ENCODE measurements at places on chromosomes 3 and 15.

DNA sequence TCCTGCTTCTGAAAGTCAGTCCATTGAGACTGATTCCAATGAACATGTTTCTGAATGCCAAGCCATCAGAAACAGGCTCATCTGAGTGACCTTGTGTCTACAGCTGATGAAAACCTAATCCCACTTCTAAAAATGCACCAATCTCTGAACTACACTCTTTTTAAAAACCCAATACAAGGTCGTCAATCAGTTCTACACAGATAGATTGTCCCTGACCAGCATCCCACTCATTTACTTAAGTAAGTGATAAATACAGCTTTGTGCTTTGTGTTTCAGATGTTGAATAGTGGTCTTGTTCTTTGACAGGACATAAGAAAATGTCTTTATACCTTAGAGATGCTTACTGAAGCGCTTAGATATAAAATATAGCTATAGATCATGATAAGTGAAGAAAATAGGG is 20.2 kb upstream of the SCG3 start:
- ATAC-seq = no peak

DNA sequence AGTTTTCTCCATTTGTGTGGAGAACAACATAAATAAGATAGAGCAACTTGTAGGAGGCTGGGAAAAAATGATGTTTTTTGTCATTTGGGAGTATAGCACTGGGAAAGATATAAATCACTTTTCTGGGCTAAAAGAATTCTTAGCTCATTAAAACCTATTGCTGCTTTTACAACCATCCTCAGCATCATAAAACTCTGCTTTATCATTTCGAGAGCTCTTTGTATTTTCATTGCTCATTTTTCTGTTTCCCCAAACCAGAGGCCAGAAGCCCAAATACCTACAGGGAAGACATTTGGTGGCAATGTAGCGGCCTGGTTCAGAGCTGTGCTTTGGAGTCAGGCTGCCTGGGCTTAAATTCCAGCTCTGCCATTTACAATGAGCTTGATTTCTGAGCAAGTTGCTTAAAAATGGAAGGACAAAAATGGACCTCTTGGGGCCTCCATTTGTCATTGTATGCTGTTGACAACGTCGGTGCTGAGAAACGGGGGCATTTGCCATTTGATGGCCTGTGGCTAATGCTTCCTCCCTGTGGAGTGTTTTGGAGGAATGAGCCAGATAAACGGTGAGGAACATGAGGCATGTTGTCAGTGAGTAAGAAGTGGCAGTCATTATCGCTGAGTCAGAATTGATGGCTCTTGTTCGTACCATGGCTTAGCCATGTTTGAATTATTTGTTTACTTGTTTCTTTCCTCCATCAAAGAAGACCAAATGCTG is 260.0 kb downstream of the EBLN2 start:
- no peak for ATAC-seq

DNA sequence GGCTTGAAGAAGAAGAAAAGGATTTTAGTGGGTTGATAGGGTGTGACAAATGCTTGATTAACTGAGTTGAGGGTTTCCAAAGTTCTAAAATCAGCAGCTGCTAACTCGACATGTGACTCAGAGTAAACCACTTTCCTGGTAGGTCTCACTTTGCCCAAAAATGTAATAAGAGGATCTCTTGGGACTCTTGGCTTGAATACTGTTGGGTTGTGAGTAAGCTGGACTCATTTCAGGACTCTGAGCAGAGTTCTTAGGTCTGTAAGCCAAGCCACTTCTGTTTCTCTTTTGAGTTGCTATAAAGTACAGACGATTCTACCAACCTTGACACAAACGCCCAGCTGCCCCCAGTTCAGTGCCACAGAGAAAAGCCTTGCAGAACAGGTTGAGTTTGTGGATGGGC is 241.1 kb downstream of the ZNF621 start:
- ATAC-seq = peak; percentile 83

DNA sequence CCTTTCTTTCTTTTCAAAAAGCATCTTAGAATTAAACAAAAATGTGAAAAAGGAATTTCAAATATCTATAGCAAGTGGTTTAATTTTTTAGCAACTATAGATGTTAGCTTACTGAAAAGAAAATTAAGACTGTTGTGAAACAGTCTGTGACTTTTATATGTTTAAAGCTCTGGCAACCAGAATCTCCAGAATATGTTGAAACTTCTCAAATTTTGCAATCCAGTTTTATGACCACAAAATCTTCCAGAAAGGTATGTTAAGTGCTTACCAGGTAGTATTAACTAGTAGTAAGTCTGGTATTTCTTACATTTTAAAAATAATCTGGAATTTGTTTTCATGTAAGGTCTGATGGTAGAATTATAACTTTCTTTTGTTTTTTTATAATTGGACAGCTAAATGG is 235.0 kb downstream of the SLC9A9 start:
- ATAC-seq = no peak

- no peak for ATAC-seq
Measured at GRCh38 chr3:166560253-166560652, 723.0 kb upstream of the BCHE start.

GRCh38 chr3:147616998-147617619 is 207.9 kb downstream of the ZIC1 start:
- no peak for ATAC-seq

- ATAC-seq = no peak
Measured at GRCh38 chr15:49809894-49810609, 189.2 kb downstream of the DTWD1 start.

DNA sequence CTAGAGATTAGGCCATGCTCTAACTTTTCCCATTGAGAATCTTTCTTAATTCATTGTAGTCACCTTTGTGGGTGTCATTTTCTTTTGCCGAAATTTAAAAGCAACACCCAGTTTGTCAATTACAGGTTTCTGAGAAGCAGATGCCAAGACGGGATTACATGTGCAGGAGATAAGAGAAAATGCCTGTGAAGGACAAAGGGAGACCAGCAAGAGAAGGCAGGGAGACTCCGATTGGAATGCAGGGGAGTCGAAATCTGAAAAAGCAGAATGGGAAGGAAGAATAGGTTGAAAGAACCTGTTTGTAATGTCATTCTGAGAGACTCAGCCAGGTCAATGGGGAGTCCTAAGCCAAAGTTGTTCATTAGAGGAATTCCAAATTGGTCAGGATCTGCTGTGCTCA is 3.6 kb upstream of the DPH6 start:
- no peak for ATAC-seq

- no peak for ATAC-seq
Measured at GRCh38 chr3:23754215-23754614, 51.5 kb upstream of the UBE2E1 start.

- no peak for ATAC-seq
Measured at GRCh38 chr15:49380912-49381311, 42.1 kb upstream of the FGF7 start.

DNA sequence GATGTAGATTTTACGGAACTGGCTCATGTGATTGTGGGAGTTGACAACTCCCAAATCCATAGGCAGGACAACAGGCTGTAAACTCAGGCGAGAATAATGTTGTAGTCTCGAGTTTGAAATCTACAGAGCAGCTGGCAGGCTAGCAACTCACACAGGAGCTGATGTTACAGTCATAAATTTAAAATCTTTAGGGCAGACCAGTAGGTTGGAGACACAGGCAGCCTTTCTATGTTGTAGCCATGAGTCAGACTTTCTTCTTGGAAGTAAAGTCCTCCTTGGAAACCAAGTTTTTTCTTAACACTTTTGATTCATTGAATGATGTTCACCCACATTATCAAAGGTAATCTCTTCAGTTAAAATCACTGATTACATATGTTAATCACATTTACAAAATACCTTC is 89.1 kb upstream of the ALCAM start:
- ATAC-seq = no peak

DNA sequence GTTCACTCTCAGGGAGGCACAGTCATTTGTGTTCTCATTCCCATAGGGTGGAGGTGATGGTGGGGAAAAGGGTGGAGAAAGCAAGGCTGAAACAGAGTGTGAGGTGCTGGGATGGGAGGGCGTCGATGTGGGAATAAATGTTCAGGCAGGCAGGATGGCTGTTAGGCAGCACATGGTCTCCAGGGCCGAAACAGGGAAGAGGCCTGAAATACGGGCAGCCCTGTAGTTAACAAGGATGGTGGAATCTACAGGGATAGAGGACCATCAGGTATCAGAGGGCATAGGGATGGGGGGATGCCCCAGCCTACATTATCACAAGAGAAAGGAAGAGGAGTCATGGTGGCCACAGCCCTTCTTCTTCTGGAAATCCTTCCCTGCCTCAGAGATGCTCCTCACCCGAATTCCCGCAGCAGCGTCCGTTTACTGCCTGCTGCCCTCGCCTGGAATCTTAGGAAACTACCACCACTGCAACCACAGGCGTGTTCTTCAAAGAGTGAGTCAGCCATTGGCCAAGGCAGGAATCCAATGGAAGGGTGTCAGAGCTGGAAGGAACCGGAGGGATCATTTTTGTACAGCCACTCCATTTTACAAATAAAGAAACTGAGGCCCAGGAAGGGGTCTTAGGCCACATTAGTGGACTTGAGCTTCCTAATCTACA is 49.7 kb upstream of the POMGNT2 start:
- ATAC-seq = peak; percentile 66

DNA sequence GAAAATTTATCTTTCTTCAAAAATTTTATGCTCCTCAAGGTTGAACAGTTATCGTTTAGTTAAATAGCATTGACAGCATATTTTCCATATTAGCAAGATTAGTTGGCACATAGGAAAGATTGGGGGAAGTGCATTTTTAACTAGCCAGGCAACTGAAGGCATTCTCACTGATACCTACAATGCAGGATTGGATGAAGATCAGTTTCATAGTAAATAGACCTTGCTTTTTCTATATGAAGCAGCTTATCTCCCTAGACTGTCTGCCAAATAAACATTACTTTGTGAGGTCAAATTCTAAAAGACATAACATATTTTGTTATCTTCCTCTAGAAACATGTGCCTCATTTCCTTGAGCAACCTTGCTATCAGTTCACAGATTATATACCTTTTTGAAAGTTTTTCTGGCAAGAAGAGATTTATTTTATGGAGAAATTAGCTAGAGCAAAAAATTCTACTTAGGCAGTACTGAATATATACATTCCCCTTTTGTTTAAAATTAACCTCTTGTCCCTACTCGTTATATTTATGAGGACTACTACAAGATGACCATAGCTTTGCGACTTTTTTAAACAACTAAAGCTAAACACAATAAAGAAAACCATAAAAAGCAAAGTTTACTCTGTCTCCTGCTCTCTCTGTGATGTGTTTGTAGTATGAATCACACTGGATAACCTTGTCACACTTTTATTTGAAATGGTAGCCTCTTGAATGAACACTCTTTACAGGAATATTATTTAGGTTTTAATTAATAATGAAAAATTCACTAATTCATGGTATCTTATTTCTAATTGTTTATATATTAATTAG is 654.9 kb upstream of the TBL1XR1 start:
- ATAC-seq = no peak

- no peak for ATAC-seq
Measured at GRCh38 chr3:33152363-33153360, 38.8 kb downstream of the CRTAP start.

DNA sequence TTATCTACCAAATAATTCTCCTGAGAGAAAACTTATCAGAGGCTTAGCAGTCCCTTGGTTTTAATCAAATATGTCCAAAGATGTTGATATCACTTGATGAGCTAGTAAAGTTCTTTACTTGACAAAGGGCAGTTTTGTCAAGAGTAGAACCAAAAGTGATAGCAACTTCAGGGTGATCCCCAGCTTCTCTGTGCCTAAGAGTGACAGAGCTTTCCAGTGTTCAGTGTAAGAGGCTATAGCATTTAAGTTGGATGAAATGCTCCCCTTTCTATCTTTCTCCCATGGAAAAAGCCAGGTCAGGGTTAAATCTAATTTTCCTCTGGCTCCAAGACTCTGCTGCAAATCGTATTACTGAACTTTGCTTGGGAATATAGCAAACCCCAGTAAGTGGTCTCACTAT is 120.8 kb downstream of the UNC13C start:
- ATAC-seq = no peak

DNA sequence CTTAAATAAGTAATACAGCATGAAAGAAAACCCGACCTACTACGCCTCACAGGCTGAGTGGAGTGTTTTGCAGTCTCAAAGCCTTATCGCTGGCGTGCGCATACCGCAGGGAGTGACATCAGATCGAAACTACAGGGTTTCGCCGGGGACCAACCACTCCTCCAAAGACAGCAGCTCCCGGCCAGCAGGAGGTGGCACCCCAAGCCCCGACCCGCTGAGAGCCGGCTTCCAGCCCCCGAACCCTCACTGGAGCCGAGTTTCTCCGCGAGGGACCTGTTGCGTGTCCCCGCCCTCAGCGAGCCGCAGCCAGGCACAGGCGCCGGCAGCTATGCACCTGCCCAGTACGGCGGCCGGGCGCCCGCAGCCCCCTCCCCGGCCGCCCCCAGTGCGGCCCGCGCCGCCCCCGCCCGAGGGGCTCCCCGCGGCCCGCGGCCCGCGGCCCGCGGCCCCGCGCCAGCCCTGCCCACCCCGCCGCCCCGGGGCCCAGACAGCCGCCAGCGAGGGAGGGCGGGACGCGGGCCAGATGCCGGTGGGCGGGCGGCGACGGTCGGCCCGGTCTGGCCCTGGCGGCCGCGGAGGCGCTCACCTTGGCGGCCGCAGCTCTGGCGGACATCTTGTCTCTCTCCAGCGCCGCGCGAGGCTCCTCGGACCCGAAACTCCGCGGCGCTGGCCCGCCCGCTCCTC is 710 bp downstream of the TJP1 start:
- peak; percentile 59 for ATAC-seq

DNA sequence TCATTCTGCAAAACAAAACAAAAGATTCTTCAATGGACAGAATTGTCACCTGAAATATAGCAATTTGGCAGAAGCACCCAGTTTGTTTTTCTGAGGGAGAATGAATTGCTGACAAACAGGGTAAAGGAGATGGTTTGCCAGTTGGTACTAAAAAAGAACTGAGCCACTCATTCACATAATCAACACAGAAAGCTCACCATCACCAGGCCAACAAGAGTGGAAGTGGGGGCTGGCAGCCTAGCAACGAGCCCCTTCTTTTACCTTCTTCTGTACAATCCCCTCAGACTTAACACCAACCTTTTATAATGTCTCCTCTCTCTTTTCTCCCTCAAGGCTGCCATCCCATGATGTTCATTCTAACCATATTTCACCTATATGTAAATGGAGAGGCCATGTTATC is 5.9 kb downstream of the TOP2B start:
- no peak for ATAC-seq

- no peak for ATAC-seq
Measured at GRCh38 chr15:75112278-75112847, 89.0 kb downstream of the PPCDC start.

GRCh38 chr3:129441782-129442181 is 1.8 kb downstream of the IFT122 start:
- no peak for ATAC-seq

- no peak for ATAC-seq
Measured at GRCh38 chr15:69951898-69952555, 145.7 kb downstream of the TLE3 start.

DNA sequence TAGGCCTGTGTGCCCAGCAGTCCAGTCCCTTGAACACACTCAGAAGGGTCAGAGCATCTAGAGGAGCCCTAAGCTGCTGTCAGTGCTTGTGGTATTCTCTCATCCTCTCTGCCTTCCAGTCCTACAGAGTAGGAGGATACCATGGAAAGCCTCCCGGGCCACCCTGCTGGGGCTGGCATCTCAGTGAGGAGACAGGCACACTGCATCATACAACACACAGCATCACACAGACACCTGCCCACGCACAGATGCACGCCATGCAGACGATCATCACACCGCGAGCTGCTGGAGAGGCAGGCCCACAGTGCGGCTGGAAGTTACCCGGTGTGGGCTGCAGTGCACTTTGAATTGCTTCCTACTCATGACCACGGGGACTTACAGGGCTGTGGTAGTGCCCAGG is 15.2 kb downstream of the GABRA5 start:
- ATAC-seq = no peak

GRCh38 chr3:134357914-134358811 is 16.1 kb downstream of the AMOTL2 start:
- ATAC-seq = peak; percentile 68

GRCh38 chr3:149934524-149934923 is 36.2 kb downstream of the PFN2 start:
- ATAC-seq = peak; percentile 95
